ENCODE measurements at places on chromosomes 5 and 9.
A peak's percentile ranks its signal among the peaks of the same experiment; 100 is the strongest.

DNA sequence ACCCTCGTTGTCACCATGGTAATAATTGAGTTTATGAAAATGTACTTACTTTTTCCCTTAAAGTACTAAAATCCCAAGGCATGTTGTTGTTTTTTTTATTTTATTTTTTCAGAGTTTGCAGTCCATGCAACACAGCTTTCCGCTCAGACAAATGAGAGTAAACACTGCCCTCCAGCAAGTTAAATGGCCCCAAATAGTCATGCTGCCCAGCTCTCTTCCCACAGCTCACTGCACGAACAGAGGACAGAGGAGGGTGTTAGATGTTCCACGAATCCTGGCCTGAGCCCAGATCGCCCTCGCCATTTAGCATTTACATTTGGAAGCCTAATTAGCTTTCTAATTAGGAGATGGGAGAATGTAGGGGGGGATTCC is 1.9 kb downstream of the NIM1K start:
- peak; percentile 84 for DNase-seq

DNA sequence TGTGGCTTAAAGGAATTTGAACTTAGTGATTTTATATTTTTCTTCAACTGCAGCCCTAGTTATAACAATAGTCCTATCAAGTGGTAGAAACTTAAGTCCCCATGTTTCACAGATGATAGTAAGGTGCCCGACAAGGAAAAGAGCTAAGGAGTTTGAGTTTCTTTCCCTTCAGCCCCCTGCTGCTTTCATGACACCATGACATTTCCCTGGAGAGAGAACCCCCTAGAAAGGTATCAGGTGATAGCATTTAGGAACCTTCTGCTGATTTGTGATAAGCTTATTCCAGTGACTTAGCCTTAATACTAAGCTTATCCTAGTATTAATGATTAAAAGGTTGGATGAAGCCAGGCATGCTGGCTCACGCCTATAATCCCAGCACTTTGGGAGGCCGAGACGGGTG is 623.8 kb upstream of the TYRP1 start:
- no peak for DNase-seq

- no peak for DNase-seq
These were observed 28.1 kb upstream of the ADAMTS2 start for GRCh38 chr5:179373101-179373934.

GRCh38 chr5:107389775-107390148 is 281.0 kb downstream of the EFNA5 start:
- no peak for DNase-seq

DNA sequence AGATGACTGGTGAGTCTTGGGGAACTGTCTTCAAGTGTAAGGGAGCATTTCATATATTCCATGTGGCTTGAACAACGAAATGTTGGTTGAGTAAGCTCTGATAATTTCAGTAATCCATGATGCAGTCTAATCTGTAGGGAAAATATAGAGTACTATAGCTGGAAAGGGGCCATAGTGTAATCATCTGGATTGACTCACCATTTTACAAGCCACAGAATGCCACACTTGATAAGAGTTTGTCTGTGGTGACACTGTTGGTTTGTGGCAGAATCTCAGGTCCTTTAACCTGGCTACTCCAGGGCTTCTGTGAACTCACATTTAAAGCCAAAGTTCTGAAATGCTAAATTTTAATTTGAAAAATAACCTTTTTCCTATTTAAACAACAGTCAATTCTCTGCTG is 16.3 kb upstream of the MAML1 start:
- no peak for DNase-seq

DNA sequence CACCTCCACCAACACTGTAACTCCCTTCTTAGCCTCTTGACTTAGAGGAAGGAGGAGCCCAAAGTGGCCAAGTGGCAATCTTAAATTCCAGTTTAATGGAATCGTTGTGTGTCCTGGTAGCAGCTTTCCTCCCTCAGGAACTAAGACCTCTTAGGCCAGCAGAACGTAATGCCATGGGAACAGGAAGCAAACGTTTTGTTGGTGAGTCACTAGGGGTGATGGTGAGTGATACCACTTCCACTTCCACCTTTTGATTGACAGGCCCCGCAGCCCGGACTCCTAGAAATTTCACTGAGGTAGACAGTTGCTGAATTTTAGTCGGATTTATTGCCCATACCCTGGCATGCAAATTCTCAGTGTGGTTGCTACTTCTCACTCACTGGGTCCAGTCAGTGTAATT is 94.2 kb upstream of the FBN2 start:
- no peak for DNase-seq

DNA sequence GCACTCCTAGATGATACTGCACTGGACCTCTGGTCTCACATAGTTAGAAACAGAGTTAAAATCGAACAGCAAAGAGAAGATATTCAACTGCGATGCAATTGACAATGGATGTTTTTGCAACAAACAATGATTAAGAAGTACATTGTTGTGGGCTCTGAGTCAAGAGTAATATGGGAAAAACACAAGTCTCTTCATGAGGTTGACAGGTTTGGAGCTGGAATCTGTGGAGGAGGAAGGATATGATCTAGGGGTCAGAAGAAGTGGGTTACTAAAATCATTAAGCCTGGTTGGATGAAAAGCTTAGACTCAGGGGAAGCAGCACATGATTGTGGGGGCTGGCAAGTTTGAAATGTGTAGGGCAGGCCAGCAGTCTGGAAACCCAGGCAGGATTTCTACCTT is 53.1 kb downstream of the PDCD1LG2 start:
- DNase-seq: no peak

DNA sequence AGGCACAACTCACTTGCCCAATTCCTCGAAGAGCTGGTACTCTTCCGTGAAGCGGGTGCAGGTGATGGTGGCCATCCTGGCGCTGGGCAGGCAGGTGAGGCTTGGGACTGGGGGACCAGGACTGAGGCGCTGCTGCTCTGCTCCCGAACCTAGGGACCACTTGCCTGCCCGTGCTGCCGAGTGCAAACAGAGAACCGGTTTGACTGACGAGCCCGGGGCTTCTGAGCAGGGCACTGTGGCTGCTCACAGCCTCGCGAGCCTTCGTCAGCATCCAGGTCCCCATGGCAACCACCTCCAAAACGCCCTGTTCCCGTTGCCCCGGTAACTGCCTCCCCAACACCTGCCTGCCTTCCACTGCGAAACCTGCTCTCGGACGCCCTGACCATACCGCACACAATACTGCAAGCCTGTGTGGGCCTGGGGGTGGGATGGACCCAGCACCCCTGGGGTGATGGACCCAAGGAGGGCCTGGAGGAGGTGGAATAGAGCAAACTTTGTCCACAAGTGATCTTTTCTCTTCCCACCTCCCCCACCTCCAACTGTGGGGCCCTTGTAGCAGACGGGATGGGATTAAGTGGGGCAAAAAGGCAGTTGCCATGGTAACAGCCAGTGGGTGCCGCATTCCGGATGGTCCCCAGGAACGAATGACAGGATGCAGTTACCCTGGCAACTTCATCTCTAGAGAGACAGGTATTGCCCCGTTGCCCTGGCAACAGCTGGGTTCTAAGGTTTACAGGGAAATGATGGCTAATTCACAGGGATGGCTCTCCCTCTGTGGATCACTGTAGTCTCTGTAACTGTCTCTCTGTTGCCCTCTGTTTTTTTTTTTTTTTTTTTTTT is at the start of gene CAMK2A:
TSS of gene CAMK2A (minus strand) at position 223 of the 840 bp plus-strand sequence. CDS start at position 75, 148 bp downstream.
- DNase-seq: no peak

- DNase-seq: no peak
These were observed 1.7 kb upstream of the POMT1 start for GRCh38 chr9:131500939-131501541.

GRCh38 chr5:50700706-50701105 is 34.3 kb downstream of the PARP8 start:
- no peak for DNase-seq

- no peak for DNase-seq
These were observed 65.9 kb upstream of the VCAN start for GRCh38 chr5:83405662-83406061.

- no peak for DNase-seq
These were observed 123.6 kb upstream of the SLC1A3 start for GRCh38 chr5:36482812-36483211.

DNA sequence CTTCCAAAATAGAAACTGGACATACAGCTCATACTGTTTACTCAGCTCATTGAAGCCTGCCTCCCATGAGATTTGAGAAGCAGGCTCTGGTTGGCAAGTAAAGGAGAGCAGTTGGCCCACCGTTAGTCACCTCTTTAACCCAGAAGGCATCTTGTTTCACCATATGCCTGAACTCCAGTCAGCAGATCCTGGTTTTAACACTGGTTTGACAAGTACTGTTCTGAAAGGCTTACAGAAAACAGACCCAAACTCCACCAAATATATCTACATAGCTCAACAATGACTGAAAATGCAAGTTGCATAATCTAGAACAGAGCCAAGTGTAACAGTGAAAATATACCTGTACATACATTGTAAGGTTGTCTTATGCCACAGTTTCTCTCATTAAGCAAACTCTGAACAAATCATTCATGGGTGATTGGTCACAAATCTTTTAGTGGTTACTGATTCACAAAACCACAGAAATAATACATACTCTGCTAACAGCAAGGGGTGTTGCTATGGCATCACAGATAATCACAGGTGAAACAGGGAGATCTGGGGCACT is 198.8 kb downstream of the BNC2 start:
- DNase-seq: no peak

DNA sequence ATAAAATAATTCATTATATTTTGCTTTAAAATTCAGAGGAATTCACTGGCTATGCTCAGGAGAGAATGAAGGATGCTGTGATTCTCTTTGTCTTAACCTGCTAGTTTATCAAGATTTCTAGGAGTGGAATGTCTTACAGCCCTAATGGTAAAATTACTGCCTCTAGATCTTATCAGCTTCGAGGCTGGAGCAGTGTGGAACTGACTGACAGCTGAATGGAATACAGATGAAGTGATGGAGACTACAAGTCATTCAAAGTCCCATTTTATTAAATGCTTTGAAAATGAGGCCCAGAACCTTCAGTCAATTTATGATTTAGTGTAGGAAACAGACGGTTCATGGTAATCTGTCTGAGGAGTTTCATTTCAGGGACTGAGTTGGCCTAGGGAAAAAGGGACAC is 202.1 kb downstream of the RFX3 start:
- no peak for DNase-seq

DNA sequence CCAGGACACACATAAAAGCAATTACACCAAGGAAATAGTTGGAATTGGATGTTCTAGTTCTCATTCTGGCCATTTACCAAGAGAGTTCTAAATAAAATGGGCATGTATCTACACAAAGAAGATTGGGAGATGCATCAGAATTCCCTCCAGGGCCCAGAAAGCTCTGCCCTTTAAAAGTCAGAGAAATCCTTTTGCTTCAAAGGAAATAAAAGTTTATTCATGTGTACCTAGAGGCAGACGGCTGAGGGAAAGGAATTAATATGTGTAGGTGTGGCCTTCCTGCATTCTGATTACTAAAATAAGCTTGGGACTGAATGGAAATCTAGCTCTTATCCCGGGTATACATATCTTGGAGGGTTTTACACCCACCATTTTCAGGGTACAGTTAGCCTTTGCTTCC is 719.4 kb downstream of the SEMA5A start:
- DNase-seq: no peak

DNA sequence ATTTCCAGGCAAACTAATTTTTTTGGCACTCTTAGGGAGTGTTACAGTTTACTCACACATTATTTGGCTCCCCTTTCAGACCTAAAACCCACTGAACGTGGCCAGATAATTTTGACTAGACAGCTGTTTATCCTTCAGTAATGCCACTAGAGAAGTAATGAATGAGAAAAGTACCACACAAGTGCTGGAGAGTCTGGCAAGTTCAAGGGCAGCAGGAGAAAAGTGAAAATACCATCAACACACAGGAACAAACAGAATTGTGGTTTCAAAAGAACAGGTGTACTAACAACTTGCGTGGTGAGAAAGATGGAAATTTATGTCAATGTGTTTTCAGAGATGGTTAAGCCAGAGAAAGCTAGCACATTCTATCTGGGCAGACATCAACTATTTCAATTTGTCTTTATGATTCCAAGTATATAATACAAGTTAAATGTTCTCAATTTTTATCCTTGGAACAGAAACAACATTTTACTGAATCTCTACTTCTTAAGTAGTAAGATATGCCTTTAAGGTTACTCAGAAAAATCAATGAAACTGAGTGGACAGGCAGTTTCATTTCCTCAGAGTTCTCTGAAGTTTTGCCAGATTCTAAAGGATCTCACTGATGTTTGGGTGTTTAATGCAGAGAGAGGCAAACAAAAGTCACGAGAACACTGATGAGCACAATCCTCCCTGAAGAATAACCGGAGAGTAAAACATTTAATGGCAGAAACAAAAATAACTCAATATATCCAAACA is 91.0 kb downstream of the ARSB start:
- peak; percentile 49 for DNase-seq

- no peak for DNase-seq
These were observed 91.8 kb upstream of the CCDC112 start for GRCh38 chr5:115388240-115388639.

DNA sequence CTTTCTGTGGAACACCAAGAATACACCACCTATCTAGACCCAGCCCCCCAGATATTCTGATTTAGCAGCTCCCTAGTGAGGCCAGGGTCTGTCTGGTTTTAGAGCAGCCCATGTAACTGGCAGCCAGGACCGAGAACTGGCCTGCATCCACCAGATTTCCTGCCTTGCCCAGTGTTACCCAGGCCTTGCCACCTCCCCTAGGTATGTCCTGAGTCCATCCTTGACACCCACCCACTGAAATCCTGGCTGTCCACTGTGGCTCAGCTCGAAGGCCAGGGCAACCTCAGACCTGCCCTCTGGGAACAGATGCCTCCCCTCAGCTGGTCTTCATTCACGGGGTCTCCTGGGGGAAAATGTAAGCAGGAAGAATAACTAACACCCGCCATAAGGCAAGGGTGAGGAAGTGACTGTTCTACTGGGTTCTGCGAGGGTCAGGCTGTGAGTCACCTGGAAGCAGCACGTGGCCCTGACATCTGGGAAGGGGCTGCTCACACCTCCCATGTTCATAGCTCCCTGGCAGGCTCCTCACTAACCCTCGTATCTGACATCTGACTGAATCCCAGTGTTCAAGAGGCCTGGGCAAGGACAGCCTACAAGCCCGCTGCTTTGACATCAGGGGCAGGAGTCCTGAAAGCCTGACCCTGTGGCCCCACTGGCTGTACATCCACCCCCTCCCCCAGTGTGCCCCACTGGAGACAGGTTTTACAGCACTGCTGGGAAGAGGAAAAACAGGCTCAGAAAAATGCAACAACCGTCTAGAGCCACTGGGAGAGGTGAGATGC is 72.7 kb downstream of the SEMA4D start:
- no peak for DNase-seq

GRCh38 chr9:129777769-129778130 is 24.9 kb upstream of the PTGES start:
- DNase-seq: no peak

- DNase-seq: no peak
These were observed 19.8 kb downstream of the MLANA start for GRCh38 chr9:5910413-5911057.

- DNase-seq: peak; percentile 44
These were observed 514.9 kb upstream of the CLINT1 start for GRCh38 chr5:158373608-158374395.
